Mammary epithelial cell (primary cell): ENCODE measurements at places on chromosomes 3 and 15.

GRCh38 chr15:39783244-39783820 lies 691 bp upstream of the FSIP1 start:
- DNase-seq, result no peak

- DNase-seq, result no peak
Observed at GRCh38 chr15:90598031-90598577, 68.4 kb downstream of the CRTC3 start.

DNA sequence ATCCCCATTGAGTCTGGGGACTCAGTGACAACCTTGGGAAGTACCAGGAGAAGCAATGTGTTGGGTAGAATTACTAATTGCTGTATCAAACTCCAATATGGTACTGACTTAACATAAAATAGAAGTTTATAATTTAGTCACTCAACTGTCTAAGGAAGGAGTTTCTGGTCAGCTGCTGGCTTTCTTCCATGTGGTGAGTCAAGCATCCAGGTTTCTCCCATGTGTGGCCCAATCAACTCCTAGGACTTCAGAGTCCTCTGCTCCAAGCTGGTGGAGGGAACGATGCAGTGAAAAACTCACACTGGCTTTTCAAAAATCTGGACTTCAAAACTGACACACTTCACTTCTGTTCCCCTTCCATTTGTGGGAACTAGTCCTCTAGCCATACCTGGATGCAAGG lies 25.2 kb downstream of the WNT5A start:
- DNase-seq, result peak; percentile 76

DNA sequence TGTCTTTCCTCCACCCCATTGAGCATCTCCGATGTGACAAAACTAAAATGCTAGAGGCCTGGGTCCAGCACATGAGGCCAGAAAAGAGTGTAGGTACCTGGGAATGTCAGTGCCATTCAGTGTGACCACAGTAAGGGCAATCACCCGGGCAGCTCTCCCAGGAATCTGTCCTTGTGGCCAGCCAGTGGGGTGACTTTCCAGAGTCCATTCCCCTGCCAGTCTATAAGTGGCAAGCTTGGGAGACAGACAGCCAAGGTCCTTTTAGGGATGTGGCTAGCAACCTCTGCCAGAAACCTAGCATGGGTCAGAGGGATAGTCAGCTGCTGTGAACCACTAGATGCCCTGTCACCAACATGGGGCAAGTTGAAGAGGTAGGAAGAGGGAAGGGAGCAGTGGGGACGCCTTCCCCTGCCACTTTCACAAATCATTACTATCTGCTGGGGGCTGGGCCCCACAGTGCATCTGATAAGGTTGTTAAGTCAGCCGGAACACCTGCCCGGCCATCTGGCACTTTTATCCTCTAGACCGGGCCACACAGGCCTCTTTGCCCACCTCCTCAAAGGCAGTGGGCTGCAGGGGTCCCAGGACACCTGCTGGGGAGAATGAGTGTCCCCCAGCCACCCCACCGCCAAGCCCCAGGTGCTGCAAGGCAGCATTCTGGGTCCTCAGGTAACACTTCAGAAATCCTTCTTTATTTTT lies 24.8 kb upstream of the DET1 start:
- DNase-seq, result no peak

GRCh38 chr3:27449530-27450150 lies 34.5 kb downstream of the SLC4A7 start:
- DNase-seq, result no peak

GRCh38 chr3:129481766-129482332 lies 41.8 kb downstream of the IFT122 start:
- peak; percentile 93 for DNase-seq

- no peak for DNase-seq
Observed at GRCh38 chr15:94653071-94653470, 421.7 kb downstream of the MCTP2 start.

DNA sequence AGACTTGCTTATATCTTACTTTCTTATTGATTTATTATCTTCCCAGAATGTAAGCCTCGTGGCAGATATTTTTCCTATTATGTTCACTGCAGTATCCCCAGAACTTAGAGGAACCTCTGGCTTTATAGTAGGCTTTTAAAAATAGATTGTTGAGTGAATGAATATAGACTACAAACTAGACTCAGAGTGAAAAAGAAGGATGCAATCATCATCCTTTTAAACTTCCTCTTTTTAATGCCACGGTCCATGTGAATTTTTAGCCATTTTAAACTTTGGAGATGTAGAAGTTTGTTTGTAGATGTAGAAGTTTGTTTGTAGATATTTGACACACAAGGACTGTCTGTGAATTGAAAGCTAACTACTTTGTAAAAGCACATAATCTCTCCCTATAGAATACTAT lies 7.2 kb upstream of the P2RY12 start:
- no peak for DNase-seq

DNA sequence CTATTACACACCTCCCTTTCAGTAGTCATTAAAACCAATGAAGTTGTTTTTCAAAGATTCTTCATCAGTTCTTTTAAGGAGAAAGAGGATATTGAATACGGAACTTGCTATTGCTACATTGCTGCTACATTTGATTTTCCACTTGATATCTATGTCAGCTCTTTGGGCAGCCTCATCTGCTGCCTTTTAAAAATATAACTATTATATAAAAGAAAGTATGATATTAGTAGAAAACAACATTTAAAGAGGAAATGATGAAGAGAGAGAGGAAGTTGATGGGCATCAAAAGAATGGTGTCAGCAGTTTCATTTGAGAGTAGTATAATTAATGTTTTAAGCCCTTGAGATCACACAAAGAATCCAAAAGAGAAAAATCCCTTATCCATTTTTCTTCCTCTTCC lies 171.4 kb downstream of the NFKBIZ start:
- no peak for DNase-seq

DNA sequence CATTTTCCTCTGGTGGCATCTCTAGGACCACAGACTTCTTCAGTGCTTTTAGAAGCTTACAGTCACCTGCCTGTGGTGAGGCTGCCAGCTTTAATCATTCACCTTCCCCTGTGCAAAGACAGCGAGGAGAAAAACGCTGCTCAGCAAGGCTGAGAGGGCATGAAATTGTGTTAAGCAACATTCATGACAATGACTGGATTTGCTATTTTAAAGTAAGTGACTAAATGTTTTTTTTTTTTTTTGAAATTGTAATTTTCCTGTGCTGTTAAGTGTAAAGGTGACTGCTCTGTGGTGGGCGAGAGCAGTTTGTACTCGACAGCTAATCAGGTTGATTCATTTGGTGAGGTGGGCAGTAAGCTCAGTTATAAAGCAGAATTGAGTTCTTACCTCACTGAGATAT lies 240.4 kb downstream of the NSUN3 start:
- DNase-seq, result no peak

GRCh38 chr3:110181226-110181625 lies 843.9 kb upstream of the DPPA4 start:
- DNase-seq, result no peak

DNA sequence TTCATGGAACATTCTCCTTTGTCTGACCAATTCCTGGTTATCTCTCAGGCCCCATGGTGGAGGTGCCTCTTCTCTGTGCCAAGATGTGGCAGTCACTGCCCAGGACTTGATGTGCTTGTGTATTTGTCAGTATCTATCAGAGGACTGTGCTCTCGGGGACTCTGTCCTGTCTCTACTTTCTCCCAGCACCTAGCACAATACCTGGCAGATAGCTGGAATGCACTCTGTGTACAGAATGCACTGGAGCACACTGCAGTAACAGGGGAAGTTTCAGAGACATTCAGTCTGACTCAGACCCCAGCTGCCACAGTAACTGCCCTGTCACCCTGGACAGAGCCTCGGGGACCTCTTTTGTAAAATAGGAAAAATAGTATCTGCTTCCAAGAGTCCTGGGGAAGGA lies 34.6 kb upstream of the SV2B start:
- DNase-seq, result peak; percentile 38

GRCh38 chr3:112136959-112137693 lies 4.1 kb upstream of the GCSAM start:
- DNase-seq, result peak; percentile 53

- no peak for DNase-seq
Observed at GRCh38 chr3:48929358-48930035, 10.9 kb downstream of the ARIH2 start.

- DNase-seq, result no peak
Observed at GRCh38 chr3:51378065-51378464, 7.0 kb upstream of the MANF start.

DNA sequence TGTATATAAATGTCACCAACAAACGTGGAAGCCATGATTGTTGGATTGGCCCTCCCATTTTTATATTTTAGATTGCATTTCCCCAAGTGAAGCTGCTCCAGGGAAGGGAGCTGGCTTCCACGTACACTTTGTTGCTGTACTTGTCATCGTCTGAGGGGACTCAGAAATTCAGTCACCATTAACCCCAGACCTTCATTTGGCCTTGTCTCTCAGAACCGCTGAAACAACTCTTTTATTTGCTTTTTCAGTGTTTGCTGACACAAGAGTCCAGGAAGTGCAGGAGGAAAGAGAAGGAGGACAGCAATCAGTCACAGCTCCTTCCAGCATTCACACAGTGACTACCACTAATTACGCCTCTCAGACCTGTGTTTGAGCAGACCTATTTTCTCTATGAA lies 276.5 kb downstream of the TBL1XR1 start:
- no peak for DNase-seq

DNA sequence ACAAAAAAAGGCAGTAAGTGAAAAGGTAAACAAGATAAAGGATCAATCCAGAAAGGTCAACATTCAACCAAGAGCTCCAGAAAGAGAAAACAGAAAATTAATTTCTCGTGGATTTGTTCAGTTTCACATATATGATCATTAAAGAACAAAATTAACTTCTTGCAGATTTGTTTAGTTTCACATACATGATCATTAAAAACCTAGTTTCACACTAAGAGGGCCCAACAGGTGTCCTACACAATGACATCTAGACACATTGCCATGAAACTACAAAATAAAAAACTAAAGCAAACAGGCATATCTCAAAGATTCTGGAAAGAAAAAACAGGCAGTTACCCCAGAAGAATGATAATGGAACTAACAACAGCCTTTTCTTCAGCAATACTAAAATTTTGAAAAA lies 22.1 kb downstream of the PHC3 start:
- no peak for DNase-seq

DNA sequence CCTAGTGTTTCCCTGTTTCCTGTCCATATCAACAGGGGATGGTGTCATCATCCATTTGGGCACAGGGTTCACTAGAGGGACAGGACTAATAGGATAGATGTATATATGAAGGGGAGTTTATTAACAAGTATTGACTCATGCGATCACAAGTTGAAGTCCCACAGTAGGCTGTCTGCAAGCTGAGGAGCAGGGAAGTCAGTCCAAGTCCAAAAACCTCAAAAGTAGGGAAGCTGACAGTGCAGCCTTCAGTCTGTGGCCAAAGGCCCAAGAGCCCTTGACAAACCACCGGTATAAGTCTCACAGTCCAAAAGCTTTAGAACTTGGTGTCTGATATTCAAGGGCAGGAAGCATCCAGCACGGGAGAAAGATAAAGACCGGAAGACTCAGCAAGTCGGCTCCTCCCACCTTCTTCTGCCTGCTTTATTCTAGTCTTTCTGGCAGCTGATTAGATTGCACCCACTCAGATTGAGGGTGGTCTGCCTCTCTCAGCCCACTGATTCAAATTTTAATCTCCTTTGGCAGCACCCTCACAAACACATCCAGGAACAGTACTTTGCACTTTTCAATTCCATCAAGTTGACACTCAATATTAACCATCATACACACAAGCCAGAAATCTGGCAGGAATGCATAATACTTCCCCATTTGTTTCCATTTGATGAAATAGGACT lies 43.4 kb downstream of the CD200 start:
- DNase-seq, result no peak

DNA sequence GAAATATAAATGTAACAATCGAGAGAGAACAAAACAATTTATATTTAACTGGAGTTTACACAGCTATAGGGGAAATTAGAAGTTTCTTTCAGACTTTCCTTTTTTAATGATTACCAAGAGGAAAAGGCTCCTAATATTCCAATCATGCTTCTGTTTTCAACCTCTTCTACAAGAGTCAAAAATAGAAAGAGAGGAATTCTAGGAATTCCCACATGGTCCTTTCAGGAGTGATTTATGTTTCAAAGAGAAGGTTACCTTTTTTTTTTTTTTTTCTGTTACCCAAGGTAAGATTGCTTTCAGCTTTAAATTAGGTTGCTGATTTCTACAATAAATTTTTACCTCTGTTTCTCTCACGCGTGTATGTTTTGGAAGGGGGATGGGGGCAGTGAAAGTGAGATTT lies 355.3 kb upstream of the DCBLD2 start:
- no peak for DNase-seq

DNA sequence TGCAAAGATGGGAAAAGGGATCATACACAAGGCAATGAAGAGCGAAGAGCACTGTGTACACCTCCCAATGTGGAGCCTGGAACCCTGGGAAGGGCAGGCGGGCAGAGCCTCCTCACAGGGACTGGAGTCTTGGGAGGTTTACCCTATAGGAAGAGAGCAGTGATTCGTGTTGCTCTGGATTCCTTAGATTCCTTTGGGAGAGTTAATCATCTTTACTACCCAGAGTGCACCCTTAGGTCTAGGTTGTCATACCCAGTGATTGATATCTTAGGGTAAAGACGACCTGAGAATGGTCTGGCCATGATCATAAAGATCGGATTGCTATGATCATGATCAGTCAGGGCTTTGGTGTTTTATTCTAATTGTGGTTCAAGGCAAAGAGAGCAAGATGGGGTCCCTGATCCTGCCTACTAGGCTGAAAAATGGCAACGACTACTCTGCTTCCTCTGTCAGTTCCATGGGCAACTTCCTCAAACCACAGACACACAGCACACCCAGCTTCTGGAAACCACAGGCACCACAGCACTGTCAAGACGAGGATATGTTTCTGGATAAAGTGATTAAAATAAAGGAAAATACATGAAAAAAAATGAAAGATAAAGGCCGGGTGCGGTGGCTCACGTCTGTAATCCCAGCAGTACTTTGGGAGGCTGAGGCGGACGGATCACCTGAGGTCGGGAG lies 20.4 kb upstream of the MAP6D1 start:
- DNase-seq, result peak; percentile 42

GRCh38 chr3:180789774-180790173 lies 110.5 kb upstream of the CCDC39 start:
- no peak for DNase-seq

DNA sequence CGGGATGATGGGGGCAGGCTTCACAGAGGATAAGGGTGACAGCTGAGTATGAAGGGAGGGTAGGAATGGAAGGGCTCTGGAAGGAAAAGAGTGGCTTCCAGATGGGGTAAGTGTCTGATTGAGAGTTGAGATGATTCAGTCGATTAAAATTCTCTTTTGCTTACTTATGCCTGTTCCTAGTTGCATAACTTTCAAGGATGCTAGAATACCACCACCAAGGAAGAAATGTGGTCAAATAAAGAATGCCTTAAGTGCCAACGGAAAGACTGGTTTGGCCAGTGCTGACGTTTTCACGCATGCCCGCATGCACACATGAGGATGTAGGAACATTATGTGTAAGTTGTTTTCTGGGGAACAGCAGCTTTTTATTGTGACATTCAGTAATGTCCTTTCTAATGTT lies 263.4 kb upstream of the WNT5A start:
- peak; percentile 91 for DNase-seq

GRCh38 chr3:32384938-32385337 lies 6.7 kb upstream of the CMTM7 start:
- no peak for DNase-seq
